Epithelial cell of prostate (primary cell): ENCODE measurements at places on chromosomes 7 and 10.

DNA sequence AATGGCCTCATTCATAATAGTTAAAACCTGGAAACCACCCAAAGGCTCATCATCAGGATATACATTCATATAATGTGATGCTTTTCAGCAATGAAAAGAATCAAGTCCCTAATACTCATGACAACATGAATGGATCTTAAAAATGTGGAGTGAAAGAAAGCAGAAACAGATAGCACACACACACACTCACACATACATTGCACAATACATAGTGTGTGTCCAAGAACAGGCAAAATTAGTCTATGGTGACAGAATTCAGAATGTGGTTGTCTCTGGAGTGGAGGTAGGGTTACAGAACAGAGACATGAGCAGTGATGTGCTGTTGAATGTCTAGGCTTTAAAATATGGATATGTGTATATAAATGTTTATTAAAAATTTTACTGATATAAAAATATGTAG, 419.9 kb upstream of the PCDH15 start:
- no peak for DNase-seq

DNA sequence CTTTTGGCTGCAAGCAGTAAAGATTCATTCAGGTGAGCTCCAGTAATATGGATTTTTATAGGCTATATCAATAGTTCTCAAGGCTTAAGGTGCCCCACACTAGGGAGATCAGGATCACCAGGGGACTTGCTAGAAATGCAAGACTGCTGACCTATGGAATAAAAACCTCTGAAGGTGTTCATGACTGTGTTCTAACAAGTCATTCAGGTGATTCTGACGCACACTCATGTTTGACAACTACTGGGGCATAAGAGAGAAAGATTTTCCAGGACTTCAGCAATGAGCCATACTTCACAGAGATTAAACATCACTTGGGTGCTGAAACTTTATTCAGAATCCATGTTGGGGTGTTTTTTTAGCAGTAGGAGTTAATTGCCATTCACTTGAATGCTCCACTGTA, 4.8 kb upstream of the TAS2R38 start:
- no peak for DNase-seq

DNA sequence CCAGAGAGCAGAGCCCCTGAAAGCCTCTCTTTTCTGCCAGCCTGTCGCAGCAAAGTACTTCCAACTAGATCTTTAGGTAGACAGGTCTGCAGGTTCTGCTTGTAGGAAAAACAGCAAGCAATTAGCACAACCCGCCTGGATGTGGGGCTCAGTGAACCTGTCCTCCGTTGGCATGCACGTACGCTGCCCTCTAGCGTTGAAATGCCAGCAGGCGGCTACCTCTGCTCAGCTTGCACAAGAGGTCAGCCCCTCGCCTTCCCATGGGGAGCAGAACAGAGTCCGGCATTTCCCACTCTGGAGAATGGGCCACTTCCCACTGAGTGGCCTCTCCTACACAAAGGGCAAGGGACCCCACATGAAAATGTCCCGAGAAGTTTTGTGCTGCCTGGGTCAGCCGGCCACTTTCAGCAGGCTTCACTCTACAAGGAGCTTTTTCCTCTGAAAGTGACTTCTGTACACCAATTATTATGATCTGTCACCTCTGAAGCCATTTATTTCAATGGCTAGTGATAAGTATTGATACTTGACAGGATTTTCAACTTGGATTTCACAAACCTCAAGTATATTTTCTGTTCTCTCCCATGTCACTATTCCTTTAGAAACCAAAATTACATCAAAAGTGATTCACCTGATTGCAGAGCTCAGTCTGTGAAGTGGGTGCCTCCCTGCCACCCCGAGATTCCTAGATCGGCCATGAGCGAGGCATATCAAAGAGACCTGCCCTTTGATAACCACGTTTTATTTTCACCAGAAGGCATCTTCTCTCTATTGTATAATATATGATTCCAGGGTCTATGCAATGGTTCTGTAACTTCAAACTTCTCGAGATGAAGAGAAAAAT, 56.7 kb downstream of the JCAD start:
- DNase-seq: peak; percentile 31

DNA sequence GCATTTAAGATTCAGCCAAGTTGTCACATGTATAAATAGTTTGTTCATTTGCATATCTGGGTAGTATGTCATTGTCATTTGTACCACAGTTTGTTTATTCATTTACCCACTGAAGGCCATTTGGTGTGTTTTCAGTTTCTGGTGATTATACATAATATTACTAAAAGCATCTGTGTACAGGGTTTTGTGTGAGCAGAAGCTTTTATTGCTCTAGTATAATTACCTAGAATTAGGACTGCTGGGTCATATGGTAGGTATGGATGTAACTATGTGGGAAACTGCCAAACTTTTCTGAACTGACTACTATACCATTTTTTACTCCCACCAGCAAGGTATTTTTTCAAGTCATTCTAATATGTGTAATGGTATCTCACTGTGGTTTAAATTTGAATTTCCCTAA, 584.0 kb upstream of the GHITM start:
- DNase-seq: no peak

DNA sequence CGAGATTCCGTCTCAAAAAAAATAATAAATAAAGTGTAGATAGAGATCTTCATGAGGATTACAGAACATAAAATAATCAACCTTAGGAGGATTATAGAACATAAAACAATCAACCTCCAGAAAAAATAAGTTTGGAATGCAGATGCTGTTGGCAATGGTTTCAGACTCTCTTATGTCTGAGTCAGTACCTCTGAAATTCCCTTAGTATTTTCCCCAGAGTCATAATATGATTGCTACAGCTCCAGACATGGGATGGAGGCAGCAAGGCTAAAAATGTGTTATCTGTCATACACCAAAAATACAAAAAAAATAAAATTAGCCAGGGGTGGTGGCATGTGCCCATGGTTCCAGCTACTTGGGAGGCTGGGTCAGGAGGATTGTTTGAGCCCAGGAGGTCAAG, 22.2 kb downstream of the CADPS2 start:
- no peak for DNase-seq
